Naive thymus-derived CD4-positive, alpha-beta T cell (primary cell): ENCODE measurements at places on chromosomes 1 and 21. TPM values are rescaled to one million over a fixed set of nuclear protein-coding genes. Genes with fewer than 3 reads are reported as not detected.

GRCh38 chr1:70948396-70949017, 99.1 kb downstream of the PTGER3 start:
- H3K27ac ChIP-seq: no peak overlapping the region
- H3K27me3 ChIP-seq: no peaks in the 10 kb centered on the region
- H3K4me3 ChIP-seq: no peak overlapping the region

DNA sequence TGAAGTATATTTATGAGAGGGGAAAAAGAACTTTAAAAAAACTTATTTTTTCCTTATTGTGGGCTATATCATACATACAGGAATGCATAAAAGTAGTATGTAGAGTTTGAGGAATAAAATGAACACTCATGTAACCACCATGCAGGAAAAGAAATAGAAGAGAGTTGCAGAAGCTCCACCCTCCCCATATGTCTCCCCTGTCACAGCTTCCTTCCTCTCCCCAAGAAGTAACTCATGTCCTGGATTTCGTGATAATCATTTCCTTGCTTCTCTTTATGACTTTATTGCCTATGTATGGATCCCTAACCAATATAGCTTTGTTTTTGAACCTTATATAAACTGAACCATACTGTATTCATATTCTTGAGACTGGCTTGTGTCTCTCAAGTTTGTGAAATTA, 126.4 kb downstream of the ZZZ3 start:
- no peaks in the 10 kb centered on the region for H3K36me3 ChIP-seq
- no peak overlapping the region for H3K4me3 ChIP-seq
- DNase-seq: no peak
- no peaks in the 10 kb centered on the region for H3K27me3 ChIP-seq
- H3K4me1 ChIP-seq: no peaks in the 10 kb centered on the region

GRCh38 chr21:39000496-39000895, 182.8 kb downstream of the PSMG1 start:
- no peak for DNase-seq
- H3K27me3 ChIP-seq: no peaks in the 10 kb centered on the region
- H3K4me3 ChIP-seq: no peak overlapping the region
- no peaks in the 10 kb centered on the region for H3K36me3 ChIP-seq
- H3K27ac ChIP-seq: no peak overlapping the region
- H3K4me1 ChIP-seq: no peaks in the 10 kb centered on the region

DNA sequence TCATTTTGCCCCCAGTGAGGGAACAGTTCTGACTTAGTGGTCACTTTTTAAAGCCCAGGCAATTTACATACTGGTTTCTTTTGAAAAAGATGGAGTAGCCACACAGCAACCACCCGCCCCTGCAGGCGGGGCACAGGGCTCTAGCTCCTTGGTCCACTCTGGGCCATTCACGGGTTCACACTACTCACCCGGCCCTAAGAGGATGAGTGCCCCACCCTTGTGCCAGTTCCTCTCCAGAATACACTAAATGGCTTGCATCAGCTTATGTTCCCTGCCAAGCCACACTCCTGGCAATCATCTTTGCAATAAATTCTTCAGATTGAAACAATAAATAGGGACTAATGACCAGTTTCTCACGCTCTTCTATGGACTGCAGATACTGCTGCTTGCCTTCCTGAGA, 15.7 kb upstream of the ATP13A2 start:
- no peaks in the 10 kb centered on the region for H3K27me3 ChIP-seq
- no peak overlapping the region for H3K27ac ChIP-seq
- DNase-seq: no peak
- no peaks in the 10 kb centered on the region for H3K4me1 ChIP-seq
- peaks cover 26% of the 10 kb centered on the region for H3K36me3 ChIP-seq

DNA sequence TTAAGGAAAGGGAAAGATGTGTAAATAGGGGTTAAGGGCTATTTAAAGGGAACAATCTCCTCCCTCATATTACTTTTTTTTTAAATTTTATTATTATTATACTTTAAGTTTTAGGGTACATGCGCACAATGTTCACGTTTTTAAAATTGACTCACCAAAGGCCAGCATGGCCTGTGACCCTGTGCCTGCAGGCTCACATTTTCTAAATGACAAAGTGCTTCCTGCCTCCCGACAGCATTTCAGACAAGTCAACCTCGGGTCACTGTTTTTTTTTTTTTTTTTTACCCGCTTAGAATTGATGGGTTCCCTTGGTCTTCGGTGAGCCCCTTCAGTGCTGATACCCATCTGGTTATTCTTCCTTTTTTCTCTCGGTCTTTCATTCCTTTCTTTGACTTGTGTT, 70.4 kb upstream of the SCAF4 start:
- no peak overlapping the region for H3K4me3 ChIP-seq
- H3K4me1 ChIP-seq: no peaks in the 10 kb centered on the region
- no peak for DNase-seq
- H3K36me3 ChIP-seq: no peaks in the 10 kb centered on the region

STRIP1 gene
- total RNA-seq: 70.7 TPM

DNA sequence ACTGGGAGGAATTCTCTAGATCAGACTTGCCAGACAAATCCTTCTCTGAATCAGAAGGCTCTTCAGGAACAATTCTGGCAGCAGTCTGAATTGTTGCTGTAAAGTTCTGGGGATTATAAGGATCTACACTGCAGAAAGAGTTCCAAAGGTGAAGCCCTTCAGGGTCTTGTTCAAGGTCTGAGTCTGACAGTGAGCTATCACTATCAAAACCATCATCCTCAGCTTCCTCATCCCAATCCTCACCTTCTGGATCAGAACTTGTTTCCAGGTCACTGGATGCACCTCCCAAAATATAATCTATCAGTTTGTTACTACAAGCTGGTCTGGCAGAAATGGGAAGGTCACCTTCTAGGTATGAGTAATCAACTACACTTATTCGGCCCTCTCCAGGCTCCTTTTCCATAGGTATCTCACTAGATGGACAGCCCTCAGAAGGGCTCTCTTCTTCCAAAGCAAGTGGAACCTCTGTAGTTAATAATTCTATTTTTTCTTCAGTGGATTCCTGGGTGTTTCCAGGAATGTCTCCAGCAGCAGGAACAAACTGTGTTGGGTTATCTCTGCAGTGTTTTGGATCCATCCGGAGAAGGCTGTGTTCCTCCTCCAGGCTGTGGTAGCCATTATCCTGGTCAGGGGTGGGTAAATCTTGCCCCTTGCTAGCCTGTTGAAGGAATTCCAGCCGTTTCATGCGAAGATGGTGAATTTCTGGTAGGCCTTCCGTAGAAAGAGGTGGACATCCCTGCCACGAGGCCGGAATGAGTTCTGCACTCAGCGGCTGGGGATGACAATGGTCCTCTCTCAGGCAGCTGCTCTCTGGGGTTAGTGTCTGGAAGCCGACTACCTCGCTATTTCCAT, 1.6 kb downstream of the PPP1R15B start:
- H3K4me3 ChIP-seq: peak overlapping the region; percentile 99
- no peaks in the 10 kb centered on the region for H3K27me3 ChIP-seq
- peaks cover 24% of the 10 kb centered on the region for H3K36me3 ChIP-seq
- H3K4me1 ChIP-seq: peaks cover 20% of the 10 kb centered on the region
- DNase-seq: no peak

DNA sequence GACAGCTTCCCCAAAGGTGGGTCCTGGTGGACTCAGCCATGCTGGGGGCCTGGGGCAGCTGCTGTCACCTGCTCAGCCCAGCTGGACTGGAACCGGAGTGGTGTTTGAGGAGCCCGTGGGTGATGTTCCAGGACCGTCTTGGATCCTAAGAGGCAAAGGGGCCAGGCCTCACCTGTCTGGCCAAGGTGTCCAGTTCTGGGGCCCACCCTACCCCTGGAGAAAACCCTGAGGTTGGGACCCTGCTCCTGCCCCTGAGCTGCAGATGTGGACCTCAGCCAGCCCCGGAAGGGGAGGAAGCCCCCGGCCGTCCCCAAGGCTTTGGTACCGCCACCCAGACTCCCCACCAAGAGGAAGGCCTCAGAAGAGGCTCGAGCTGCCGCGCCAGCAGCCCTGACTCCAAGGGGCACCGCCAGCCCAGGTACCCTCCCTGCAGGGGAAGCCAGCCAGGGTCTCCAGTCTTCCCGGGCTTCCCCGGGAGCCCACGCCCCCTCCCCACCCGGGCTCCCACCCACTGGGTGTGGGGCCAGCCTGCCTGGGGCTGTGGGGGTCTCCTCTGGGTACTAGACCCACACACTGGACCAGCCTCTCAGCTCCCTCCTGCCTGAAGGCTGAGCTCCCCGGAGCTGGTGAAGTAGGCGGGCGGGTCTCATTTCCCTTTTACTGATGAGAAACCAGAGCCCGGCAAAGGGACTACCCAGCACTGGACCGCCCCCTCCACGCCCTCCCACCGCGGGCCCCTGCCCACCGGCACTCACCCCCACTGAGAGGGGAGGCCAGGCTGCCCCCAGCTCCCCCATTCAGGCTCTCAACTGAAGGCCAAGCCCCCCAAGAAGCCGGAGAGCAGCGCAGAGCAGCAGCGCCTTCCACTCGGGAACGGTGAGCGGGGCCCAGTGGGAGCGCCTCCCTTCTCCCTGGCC, 1.3 kb downstream of the AIRE start:
- DNase-seq: peak; percentile 5
- H3K4me1 ChIP-seq: no peaks in the 10 kb centered on the region
- no peak overlapping the region for H3K4me3 ChIP-seq
- H3K27me3 ChIP-seq: no peaks in the 10 kb centered on the region

GRCh38 chr1:234897390-234897749, 231.3 kb downstream of the TOMM20 start:
- H3K27ac ChIP-seq: no peak overlapping the region
- no peaks in the 10 kb centered on the region for H3K4me1 ChIP-seq
- no peaks in the 10 kb centered on the region for H3K36me3 ChIP-seq
- no peak for DNase-seq
- H3K4me3 ChIP-seq: no peak overlapping the region
